Neural crest cell (in vitro differentiated cells): ENCODE measurements at places on chromosomes 13 and 19.
A peak's percentile ranks its signal among the peaks of the same experiment; 100 is the strongest.

DNA sequence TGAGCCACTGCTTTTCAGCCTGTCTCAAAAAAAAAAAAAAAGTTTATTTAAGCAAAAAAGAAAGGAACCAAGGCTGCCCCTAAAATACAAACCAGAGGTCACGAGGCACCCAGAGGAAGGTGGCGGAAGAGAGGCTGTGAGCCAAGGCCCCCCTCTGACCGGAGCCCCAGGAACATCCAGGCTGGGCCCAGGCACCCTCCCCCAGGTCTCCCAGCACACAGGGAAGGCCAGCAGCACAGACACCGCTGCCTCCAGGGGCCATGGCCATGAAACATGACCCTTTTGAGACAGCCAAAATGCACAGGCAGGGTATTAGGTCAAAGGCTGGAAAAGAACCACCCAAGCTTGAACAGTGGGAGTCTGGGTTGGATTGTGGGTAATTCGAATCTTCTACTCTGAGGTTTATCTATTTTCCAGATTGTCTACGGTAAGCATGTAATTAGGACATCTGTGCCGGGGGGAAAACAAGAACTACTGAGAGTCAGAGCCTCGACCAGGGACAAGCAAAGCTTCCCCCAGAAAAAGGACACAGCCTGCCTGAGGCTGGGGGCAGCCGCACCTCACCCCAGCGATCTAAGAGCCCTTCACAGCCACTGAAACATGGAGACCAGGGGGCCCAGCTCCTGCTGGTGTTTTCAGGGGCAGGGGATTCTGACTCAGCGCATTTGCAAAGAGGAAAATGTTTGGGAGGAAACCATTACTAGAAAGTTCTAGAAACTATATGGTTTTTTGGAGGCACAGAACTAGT, 8.4 kb downstream of the PEX11G start:
- no peak for DNase-seq

DNA sequence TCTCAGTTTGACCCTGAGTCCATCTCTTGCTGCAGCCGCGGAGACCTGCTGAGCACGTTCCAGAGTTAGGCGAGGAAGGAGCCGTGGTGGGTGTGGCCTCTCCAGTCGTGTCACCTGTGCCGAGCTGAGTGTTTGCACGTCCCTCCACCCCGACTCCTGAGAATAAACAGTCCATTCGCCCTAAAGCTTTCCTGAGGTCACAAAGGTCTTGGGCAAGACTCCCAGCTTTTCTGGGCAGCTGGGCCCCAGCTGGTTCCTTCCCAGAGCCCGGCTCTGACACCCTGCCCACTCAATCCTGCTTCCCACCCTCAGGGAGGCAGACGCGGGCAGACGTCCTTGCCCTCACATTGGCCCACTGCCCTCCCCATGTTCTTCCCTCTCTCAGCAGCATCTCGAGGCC, 142.2 kb downstream of the KCTD15 start:
- no peak for DNase-seq

DNA sequence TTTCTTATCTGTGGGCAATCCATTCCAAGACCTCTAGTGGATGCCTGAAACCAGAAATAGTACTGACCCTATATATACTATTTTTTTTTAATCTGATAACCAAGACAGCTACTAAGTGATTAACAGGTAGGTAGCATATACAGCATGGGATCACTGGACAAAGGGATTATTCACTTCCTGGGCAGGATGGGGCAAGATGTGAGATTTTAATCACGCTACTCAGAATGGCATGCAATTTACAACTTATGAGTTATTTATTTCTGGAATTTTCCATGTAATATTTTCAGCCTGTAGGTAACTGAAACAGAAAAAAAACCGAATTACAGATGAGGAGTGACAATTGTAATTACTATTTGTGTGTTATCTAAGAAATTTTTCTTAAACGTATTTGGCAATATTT, 41.2 kb downstream of the ZIC2 start:
- no peak for DNase-seq

DNA sequence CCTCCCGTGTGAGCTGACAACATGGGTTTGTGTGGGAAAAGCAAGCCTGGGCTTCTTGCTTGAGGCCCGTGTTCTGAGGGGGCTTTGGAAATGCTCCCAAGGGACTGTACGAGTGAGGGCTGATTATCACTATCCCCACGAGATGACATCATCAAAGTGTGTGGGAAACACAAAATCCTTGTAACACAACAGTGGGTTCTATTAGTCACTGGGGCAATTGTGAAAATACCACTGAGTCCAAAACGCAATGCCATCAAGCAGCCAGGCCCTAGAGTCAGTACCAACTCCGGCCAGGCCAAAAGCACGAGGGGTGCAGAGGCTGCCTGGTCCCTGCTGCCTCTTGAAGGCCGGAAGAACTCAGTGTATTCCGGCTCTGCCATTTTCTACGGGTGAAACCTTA, 29.6 kb downstream of the CAPS start:
- DNase-seq: no peak

DNA sequence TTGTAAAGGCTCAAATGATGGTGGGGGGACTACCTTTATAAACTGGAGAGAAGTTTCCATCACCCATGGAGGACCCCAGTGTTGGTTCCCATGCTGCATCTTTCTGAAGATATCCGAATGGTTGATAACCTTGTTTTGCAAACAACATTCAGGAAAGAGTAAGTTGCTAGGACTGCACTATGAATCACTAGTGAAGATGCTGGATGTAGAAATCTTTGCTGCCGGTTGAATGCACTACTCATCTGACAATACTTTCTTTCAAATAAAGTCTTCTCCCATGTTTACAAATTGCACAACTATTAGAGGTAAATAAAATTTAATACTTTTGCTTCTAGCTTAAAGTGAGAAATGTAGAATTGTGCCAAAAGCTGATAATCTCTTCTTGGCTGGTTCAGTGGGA, 198.4 kb upstream of the SLITRK6 start:
- no peak for DNase-seq

- no peak for DNase-seq
These were observed 23.3 kb downstream of the RBM26 start for GRCh38 chr13:79382545-79383275.

DNA sequence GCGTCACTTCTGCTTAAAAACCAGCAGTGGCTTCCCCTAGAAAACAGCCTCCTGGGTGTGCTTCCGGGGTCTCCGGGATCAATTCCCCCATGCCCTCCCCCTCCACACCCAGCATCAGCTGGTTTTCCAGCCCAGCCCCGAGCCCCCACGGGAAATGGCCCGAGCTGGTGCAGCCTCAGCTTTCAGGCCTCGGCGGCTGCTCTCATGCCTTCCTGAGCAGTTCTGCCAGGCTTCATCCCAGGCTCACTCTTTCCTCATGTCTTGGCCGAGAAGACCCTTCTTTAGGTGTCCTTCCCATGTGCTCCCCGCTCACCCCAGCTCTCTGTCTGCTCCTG, 103.1 kb upstream of the RNF113B start:
- DNase-seq: no peak

GRCh38 chr13:43263047-43263446, 239.7 kb downstream of the DNAJC15 start:
- DNase-seq: no peak

DNA sequence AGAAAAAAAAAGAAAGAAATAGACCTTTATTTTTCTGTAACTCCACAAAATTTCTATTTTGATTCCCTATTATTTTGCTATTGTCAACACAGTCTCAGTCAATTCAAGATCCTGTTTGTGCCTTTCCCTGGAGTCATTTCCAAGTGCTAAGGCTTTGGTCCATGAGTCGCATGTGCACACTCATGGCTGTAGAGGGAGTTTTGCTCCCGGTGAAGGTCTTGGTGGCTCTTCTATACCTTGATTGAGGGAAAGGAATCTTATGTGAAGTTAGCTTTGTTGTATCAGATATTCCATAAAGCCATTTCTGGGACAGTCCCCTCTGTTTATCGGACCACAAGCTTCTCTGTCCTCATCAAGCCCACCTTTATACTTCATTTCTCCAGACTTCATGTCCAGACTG, 58.7 kb upstream of the ALOX5AP start:
- no peak for DNase-seq

- DNase-seq: no peak
These were observed 30.0 kb upstream of the KBTBD7 start for GRCh38 chr13:41224113-41225110.

GRCh38 chr13:99666146-99666805, 165.0 kb downstream of the TM9SF2 start:
- DNase-seq: no peak

DNA sequence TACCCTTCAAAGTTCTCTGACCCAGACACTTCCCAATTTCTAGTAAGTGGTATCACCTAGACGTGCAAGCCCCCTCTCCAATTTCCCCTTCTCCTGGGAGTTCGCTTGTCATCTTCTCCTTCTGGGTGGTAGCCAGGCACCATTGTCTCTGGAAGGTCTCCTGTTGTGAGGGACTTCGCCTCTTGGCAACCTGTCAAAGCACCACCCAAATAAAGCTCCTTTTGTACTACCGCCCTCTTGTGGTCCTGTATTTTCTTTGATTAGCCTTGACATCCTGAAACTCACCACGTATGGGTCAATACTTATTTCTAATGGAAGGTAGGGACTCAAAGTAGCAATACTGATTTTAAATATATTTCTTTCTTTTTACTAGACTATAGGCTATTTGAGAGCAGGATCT, 8.2 kb downstream of the GPC5 start:
- peak; percentile 16 for DNase-seq

GRCh38 chr13:31980830-31981229, 50.7 kb upstream of the FRY start:
- no peak for DNase-seq

- no peak for DNase-seq
These were observed 8.0 kb downstream of the SGTA start for GRCh38 chr19:2774953-2775555.

- no peak for DNase-seq
These were observed 11.7 kb upstream of the ADGRE5 start for GRCh38 chr19:14369399-14370168.

DNA sequence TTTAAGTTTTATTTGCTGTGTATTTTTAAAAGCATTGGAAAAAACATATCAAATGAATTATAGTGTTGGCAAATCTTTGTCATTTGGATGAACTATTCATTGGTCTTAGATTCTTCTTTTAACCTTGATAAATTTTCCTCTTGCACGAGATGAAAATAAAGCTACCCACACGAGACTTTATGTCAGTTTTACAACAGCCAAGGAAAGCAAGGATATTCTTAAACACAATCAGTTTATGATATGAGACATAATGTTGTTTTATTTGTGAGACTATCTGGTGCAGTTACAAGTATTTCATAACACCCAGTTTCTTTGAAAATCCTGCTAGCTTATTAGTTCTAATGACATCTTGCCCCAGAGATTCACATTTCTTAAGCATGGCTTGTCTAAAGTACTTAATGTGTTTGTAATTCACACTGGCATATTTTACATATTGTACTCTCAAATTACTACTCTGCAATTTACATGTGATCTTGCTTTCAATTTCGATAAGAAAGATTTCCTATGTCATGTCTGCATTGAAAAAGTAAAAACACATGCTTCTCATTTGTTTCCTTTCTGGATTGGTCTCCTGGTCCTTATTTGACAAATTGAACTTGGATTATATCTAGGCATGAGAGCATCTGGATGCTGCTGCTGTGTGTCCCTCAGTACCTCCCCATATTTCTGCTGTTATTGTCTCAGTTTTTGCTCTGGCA, 955.5 kb upstream of the PCDH9 start:
- no peak for DNase-seq

DNA sequence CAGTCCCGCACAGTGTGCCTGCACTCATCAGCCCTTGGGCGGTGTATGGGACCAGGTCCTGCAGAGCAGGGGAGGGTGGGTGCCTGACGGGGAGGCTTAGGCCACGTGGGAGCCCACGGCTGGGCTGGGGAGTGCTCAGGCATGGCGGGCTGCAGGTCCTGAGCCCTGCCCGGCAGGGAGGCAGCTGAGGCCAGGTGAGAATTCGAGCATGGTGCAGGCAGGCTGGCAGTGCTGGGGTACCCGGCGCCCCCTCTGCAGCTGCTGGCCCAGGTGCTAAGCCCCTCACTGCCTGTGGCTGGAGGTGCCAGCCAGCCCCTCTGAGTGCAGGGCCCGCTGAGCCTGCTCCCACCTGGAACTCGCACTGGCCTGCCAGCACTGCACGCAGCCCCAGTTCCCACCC, 630.9 kb upstream of the PCDH20 start:
- no peak for DNase-seq

DNA sequence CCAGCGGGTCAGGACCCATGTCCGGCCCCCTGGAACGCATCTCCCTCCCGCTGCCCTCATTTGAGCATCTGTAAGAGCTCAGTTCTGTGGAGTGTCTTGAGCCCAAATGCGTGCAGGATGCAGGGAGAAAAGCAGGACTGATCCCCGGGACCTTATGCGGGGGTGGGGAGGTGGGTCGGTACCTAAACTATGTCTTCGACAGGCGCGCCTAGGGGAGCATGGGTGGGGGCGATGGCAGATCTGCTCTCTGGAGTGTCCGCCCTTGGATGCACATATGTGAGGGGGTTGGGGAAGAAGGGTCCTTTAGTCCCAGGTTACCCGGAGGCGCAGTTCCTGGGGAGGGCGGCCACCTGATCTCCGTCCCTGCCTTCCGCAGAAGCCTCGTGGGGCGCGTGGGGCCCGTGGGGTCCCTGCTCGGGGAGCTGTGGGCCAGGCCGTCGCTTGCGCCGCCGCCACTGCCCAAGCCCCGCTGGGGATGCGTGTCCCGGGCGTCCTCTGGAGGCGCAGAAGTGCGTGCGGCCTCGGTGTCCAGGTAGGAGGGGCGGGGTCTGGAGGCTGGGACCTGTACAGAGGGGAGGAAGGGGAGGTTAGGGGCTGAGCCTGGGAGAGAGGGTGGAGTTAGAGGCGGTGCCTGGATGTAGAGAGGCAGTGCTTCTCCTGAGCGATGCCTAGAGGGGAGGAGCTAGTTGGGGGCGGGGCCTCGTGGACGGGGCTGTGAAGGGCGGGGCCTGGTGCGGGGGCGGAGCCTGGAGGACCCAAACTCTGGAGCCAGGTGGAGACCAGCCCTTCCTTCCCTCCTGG, 2.9 kb downstream of the CILP2 start:
- DNase-seq: no peak

GRCh38 chr13:91141543-91142061, 205.9 kb upstream of the MIR17HG start:
- no peak for DNase-seq

DNA sequence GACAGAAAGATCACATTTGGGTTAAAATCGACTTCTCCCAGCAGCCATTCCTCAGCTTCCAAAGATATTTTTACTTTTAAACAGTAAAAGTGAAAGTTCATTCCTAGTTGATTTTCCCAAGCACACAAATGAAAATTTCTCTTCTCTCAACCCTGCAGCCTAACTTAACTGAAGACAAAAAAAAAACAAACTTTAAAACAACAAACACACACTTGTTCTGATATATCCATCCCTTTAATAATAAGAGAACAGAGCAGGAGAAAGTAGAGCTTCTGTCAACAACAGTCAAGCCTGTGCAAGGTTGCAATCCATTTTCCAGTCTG, 72.9 kb downstream of the STK24 start:
- no peak for DNase-seq
